Dermis microvascular lymphatic vessel endothelial cell (primary cell): ENCODE measurements at places on chromosomes 2 and 18.

GRCh38 chr2:238714038-238714528 is 133.8 kb upstream of the TWIST2 start:
- DNase-seq, result no peak

DNA sequence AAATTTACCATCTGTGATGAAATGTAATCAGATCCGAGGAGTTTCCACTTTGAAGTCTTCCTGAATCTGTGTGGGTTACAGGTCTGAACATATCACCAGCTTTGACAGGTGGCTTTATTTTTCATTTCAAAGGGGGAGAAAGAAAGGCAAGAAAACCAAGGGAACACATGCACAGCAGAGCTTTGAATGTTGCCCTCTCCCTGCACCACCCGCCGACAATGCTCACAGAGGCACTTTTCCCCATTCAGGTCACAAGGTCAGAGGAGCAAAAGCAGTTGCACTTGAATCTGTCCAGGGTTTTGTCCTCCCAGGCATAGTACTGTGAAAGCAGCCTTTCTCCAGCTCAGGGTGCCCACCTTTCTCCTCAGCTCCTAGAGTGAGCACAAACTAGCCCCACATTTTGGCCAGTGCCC is 130.2 kb downstream of the OSR1 start:
- no peak for DNase-seq

GRCh38 chr18:47686806-47687205 is 243.7 kb downstream of the SMAD2 start:
- DNase-seq, result no peak

GRCh38 chr18:2654928-2655177 is 673 bp upstream of the SMCHD1 start:
- DNase-seq, result no peak

- no peak for DNase-seq
Measured at GRCh38 chr2:31969178-31969577, 41.6 kb downstream of the MEMO1 start.

- DNase-seq, result no peak
Measured at GRCh38 chr2:505941-506340, 171.3 kb downstream of the TMEM18 start.

GRCh38 chr2:9001778-9002177 is 1.7 kb downstream of the MBOAT2 start:
- DNase-seq, result no peak

DNA sequence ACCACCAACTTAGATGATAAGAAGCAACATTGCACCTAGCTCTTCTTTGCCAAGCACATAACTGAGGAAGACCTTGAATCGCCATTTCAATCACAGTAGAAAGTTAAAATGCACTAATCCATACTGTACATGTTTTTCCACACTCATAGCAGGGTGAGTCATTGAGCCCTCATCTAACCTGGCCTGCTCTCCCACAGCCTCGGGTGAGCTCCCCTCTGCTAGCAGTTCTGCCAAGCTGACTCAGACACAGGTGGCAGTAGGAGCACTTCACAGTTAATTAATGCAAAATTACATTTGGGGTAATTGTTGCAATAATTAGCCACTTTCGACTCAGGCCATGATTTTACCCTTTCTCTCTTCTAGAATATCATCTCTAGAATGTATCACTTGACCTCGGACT is 1632.8 kb upstream of the CELF4 start:
- DNase-seq, result no peak

DNA sequence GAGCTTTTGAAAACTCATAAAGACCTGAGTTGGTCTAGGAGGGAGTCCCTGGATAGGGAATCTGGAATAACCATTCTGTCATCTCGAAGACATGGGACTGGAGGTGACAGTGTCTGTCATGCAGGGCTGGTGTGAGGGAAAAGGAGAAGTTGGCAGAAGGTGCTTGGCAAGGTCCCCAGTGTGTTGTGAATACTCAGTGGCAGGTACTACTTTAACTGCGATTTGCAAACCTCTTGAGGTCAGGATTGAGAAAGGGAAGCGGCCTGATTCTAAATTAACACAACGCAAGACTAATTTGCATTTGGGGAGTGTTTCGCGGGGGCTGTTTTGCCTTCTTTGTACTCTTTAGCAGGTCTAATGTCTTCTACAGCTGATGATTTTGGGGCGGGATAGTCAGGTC is 77.0 kb upstream of the TMEM200C start:
- no peak for DNase-seq

DNA sequence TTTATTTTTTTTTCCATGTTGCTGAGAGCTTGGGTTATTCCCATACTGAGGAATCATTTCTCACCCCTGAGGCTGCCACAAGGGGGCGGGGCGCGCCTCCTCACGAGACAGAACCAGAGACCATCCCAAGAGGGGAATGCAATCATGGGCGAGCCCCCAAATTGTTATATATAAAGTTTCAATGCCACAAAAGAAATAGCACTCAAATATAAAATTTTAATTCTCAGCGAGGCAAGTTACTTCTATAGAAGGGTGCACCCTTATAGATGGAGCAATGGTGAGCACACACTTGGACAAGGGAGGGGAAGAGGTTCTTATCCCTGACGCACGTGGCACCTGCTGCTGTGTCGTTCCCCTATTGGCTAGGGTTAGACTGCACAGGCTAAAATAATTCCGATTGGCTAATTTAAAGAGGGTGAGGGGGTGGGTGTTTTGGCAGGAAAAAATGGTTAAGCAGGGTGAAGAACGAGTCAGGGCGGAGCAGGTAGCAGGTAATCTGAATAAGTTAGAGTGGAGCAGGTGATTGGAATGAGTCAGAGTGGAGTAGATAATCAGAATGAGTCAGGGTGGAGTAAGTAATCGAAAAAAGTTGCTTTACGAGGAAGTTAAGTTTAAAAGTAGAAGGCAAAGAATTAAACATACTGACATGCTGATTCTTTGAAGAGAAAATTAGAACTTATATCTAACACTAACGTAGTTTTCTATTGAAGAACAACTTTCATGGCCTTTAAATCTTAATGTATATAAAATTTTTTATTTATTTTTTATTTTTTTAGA is 177.5 kb downstream of the MTCL1 start:
- peak; percentile 12 for DNase-seq

DNA sequence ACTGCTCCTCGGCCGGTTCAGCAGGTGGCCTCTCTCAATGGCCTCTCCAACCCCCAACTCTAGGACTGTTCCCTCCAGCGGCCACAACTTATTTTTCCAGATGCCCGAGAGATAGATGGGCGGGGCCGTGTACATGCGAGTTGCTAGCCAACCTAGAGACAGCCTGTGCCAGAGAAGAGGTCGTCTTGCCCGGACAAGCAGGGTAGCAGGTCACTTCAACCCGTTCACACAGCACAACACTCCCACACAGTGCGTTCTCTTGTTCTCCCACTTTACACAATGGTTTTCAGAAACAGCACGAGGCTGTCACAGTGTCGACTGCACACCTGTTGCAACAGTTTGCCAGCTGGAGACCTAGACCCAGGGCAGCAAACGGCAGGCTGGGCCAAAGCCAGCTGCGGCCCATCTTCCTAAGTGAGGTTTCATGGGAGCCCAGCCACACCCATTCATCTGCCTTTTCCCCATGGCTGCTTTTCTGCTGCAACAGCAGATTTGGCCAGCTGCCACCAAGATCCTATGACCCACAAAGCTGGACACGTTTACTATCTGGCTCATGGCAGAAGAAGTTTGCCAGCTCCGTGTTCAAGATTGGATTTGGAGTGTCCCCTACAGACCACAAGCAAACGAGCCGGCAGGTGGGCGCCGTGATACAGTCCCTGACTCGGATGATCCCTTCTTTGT is 7.3 kb upstream of the PRLH start:
- DNase-seq, result peak; percentile 53

- DNase-seq, result peak; percentile 54
Measured at GRCh38 chr2:189466656-189467055, 25.4 kb downstream of the WDR75 start.

DNA sequence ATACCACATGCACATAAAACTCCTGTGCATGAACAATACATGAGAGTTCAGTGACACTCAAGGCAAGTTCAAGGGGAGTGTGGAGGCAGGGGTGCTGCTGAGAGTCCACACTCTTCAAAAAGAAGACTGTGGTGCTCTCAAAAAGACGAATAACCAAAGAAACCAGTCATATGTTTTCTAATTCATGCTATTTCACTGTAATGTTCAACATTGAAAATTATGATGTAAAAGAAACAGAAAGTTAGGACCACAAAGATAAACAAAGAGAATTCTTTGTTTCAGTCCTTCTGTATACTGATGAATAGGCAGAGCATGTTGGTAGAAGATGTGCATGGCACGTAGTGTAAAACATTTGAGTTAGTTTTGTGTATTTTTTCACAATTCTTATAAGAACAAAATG is 864.2 kb upstream of the LRATD1 start:
- no peak for DNase-seq

GRCh38 chr2:190716176-190716807 is 67.4 kb downstream of the NAB1 start:
- DNase-seq, result no peak

GRCh38 chr2:60890393-60890707 is 9.0 kb downstream of the REL start:
- DNase-seq, result no peak

DNA sequence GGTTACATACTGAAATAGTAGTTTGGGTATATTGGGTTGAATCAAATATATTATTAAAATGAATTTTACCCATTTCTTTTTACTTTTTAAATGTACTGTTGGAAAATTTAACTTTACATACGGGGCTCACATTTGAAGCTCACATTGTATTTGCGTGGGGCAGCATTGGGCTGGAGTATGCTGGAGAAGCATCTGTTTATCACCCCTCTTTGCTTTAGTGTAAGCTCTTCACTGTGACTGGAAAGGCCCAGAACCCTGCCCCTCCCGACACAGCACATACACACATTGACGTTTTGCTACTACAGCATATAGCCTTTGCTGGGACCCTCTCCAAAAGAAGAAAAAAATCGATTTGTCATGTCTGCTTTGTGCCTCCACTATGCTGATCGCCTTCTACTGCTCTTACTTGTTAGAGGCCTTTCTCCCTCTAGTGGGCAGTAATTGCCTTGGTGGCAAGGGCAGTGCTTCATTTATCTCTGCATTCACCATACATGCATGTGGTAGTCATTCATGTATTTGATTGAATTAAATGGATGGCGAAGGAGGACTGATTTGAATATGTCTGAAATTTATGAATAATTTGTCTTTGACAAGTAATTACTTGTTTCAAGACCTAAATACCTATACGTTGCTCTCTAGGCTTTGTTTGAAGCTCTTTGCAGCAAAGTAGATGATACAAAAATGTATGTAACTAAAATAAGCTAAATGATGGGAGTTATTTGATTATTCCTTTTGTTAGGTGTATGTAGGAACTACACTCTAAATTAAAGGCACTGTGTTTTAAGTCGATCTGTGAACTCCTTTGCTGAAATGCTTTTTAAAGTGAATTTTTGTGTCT is 37.4 kb downstream of the VAPA start:
- peak; percentile 70 for DNase-seq

GRCh38 chr2:79041032-79041448 is 15.5 kb downstream of the REG3G start:
- no peak for DNase-seq

GRCh38 chr2:397521-397920 is 109.6 kb upstream of the ALKAL2 start:
- no peak for DNase-seq

DNA sequence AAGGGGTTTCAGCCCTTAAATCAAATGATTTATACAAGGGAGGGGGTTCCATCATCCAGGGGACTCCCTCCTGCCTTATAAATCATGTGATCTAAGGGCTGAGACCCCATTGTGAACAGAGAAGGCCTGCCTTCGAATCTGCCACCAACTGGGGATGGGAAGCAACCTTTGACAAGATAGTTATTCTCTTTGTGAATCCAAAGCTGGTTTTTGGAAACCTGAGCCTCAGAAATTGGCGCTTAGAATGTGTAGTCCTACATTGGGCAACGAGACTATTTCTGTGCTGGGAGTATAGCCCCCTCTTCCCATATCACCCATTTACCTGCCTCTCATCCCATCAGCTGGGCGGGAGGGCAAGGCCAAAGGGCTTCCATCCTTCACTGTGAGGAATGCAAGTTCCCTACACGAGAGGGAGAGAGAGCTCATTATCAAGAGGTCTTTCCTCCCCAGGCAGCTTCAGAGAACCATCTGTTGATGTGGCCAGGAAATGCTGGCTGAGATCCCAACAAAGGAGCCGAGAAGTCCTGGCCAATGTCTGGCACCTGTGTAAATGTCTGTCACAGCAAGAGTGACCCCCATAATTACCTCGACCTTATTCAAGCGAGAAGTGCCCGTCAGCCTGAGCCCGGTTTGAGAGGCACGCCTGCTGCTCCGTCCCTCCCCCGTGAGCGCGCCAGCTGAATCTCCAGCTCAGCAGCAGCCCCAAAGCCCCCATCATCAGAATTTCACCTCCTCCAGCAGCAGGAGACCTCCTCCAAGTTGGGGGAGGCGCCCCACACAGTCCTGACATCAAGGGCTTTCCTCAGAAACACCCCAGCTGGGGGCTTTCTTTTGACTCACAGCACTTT is 48.4 kb upstream of the APCDD1 start:
- DNase-seq, result peak; percentile 9

DNA sequence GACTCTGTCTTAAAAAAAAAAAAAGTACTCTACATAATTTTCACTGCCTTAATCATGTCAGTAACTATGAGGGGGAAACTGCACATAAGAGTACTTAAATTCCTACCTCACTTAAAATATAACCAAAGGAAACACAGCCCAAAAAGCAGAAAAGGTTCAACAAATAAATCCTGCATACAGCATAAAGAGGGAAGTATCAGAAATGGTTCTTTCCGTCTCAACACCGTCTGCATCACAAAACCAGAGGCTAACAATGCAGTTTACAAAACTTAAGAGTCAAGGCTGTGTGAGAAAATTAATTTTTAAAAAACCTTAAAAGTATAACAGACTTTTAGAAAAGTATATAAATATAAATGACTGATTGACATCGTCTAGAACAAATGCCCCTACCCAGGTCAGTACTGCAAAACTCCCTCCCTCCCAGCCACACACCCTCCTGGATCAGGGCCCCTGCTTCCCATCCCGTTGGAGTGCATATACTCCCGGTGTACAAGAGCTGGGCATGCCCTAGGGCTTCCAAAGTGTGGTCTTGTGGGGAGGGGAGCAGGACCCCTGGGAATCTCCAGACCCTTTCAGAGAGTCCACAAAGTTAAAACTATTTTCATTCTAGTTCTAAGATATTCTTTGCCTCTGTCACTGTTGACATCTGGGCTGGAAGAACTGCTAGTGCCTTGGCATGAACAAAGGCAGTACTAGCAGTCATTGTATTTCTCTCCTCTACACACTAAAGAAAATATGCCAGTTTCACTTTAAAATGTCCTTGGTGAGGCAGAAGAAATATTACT is 67.0 kb upstream of the SERTAD2 start:
- no peak for DNase-seq

- DNase-seq, result no peak
Measured at GRCh38 chr2:199439066-199439465, 18.7 kb downstream of the SATB2 start.

DNA sequence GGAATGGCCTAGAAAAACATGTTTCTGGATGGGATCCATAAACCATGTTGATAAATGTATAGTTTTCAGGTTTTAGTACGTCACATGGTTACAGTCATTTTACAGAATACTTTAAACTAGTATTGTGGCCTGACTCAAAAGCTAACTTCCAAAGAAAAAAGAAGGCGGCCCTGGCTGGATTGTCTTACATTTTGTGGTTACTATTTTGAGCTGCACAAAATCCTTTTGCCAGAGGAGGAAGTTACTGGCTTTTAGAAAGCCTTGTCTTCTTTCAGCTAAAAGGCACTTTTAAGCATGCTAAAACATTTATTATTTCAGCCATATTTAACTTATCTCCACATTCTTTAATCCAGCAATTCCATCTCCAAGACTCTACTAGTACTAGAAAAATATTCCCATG is 227.9 kb downstream of the CDH2 start:
- no peak for DNase-seq
